Peyer's patch (tissue), 4 donors: ENCODE measurements at places on chromosomes 13 and 19. TPM values are rescaled to one million over a fixed set of nuclear protein-coding genes. Genes with fewer than 3 reads are reported as not detected.
A peak's percentile ranks its signal among the peaks of the same experiment; 100 is the strongest.

GRCh38 chr13:40563350-40564125, 102.9 kb downstream of the FOXO1 start:
- no peak for DNase-seq

- peak; percentile 85 for DNase-seq
Measured at GRCh38 chr19:42176990-42177685, 40.3 kb downstream of the DEDD2 start.

- peak; percentile 28 for DNase-seq
Measured at GRCh38 chr13:26989957-26990713, 181.5 kb downstream of the USP12 start.

DNA sequence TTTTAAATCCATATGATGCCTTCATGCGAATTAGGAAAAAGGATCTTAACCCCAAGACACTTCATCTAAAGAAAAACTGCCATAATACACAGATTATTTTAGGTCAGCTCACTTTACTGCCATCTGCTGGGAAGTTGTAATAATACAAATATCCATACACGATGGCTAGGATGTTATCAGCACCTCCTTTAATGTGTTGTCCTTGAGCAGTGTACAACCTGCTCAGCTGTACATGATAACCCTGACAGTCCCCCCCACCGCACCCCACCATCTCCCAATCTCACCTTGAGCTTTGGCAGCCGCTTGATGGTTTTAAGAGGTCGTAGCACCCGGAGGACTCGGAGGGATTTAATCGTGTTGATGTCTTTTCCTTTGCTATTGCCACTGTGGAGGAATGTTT, 112.2 kb downstream of the IER2 start:
- DNase-seq: no peak

- peak; percentile 96 for DNase-seq
Measured at GRCh38 chr19:13150187-13150930, at the start of the genes IER2 and STX10. TSS of gene IER2 (plus strand) at chr19:13150411. CDS start at chr19:13153187, 2,776 bp downstream. TSS of gene STX10 (minus strand) at chr19:13150375. CDS start at chr19:13150173, 202 bp downstream.

- no peak for DNase-seq
Measured at GRCh38 chr13:25192936-25193335, 20.8 kb upstream of the AMER2 start.

DNA sequence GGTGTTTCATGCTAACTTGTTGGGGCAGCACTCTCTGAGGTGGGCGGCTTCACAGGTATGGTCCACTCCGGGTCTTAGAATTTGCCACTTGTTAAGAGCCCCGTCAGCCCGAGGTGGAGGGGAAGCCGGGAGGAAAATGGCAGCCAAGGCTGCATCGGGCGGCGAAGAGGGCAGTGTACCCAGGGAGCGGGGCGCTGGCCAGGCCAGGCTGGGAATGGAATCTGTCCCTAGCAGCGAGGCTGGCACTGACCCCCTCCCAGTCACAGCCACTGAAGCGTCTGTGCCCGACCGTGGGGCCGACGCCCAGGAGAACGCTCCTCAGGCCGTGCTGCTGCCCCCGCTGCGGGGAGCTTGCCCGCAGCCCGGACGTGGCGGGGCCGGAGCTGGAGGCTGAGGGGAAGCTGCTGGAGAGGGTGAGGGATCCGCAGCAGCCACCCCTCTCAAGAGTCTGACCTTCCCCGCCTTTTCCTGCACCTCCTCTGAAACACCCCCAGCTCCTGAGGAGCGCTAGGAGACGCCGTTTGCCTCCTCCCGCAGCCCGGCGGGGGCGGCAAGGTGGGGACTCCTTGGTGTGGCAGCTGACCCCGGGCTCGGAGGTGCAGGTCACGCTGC, 313.8 kb upstream of the SPRY2 start:
- peak; percentile 41 for DNase-seq

The SOHLH2 gene
- total RNA-seq: not detected

The SIGLEC7 gene
- not detected for total RNA-seq

The ZFP36 gene
- 183 TPM for total RNA-seq
